ENCODE measurements at places on chromosomes 12 and 14.

- DNase-seq: no peak
Observed at GRCh38 chr12:93836620-93837260, 159.6 kb downstream of the CRADD start.

DNA sequence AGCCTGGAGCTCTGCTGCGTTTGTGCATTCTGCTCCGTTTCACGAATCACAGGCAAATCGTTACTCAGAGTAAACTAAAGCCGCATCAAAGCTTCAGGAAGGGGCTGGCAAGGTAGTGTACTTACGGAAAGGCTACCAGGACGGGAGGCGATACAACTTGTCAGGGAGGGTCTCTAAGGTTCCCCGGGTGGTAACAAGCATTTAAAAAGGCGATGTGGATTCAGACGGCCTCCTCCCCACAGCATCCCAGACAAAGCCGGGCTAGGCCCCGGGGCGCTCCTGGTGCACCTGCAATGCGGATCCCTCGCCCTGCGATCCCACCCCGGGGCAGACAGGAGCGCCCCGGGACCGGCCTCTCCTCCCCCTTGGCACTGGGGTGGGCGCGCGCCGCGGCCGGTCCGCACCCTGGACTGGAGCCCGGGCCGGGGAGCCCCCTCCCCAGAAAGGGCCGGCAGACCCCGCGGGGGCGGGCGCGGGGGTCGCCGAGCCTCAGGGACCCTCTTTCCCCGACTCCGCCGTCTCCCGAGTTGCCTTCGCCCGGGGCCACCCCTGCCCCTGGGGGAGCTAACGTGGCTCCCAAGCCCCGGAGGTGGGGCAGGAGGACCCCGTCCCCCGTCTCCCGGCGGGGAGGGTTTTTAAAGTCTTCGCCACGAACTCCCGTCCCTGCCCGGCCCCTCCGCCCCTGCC lies 718 bp downstream of the CCDC92 start:
- no peak for DNase-seq

DNA sequence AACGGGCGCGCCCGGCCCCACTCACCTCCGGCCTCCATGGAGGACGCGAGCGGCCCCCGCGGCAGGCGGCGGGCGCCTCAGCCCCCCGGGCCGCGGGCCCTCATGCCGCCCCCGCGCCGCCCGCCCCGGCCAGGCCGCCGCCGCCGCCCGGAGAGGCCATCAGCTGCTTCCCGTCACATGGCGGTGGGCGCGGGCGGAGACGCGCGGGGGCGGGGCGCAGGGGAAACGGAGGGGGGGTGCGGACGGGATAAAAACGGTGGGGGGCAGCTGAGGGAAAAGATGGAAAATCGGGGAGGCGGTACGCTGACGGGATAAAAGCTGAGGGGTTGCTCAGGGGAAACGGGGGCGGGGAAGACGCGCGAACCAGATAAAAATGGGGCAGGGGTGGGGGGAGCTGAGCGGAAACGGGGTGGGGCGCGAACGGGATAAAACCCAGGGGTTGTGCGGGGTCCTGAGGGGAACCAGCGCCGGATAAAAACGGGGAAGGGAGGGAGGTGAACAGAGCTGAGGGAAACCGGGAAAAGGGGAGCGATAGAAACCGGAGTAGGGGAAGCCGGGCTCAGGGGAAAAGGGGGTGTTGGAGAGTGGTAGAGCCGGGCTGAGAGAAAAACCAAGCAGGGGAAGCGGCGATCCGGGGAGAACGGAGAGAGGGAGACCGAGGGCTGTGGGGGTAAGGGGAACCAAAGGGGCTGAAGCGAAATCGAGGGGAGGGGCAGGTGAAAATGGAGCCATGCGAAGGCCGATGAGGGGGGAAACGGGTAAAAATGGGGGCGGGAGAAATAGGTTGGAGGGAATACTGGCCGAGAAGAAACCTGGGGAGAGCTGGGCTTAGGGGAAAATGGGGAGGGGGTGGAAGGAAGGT lies at the start of gene WSB2:
WSB2 (minus strand) TSS at position 169 of the 862 bp plus-strand sequence; CDS start at position 38, 131 bp downstream.
- DNase-seq: peak; percentile 50

- DNase-seq: peak; percentile 36
Observed at GRCh38 chr12:3129301-3130056, 52.3 kb downstream of the TSPAN9 start.

DNA sequence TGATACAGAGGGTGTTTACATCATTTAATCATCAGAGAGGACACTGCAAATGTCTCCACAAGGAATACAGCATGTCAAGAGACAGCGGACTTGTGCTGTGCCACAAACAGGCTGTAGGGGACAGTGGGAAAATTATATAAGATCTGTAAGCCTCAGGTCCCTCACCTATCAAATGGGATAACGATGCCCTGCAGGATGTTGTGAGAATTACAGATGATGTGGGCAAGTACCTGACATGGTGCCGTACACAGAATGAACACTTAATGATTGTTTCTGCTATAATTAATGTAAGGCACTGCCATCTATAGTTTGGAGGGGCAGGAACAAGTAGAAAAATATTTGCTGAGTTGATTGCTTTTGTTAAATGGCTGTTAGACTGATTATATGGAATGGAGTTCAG lies 81.9 kb upstream of the GTF2A1 start:
- DNase-seq: no peak

- DNase-seq: peak; percentile 71
Observed at GRCh38 chr14:92607702-92608429, 94.3 kb downstream of the RIN3 start.

DNA sequence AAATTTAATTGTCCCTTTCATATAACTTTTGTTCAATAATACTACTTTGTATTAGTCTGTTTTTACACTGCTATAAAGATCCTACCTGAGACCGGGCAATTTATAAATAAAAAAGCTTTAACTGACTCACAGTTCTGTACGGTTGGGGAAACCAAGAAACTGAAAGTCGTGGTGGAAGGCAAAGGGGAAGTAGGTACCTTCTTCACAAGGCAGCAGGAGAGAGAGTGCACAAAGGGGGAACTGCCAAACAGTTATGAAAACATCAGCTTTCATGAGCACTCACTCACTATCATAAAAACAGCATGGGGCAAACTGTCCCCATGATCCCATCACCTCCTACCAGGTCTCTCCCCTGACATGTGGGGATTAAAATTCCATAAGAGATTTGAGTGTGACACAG lies 1069.0 kb downstream of the FSCB start:
- no peak for DNase-seq

DNA sequence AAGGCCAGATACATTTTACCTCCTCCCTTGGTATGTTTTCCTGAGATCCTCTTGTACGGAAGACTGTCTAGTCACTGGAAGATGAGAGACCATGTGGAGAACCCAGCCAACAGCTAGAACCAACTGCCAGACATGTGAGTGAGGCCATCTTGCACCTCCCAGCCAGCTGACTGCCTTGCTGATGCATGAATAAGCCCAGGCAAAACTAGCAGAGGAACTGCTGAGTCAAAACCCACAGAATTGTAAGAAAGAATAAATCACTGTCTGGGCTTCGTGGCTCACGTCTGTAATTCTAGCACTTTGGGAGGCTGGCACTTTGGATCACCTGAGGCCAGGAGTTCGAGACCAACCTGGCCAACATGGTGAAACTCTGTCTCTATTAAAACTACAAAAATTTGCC lies 160.0 kb downstream of the TPH2 start:
- peak; percentile 47 for DNase-seq

GRCh38 chr12:124790650-124791400 lies 72.8 kb downstream of the SCARB1 start:
- DNase-seq: no peak

DNA sequence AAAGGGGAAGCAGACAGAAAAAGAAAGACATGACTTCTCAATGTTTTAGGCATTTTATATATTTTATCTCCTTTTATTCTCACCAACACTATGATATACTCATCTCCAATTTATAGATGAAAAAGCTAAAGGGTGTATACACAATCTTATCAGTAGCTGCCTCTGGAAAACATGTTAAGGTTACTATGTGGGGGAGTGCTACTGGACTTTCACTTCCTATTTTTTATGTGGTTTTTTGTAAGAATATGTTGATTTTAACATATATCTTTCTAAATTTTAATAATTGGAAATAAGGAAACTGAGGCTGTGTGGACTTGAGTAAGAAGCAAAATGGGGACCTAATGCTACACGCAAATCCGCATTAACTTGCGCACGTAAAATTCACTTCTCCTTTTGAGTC lies 99.6 kb upstream of the PDE3A start:
- no peak for DNase-seq

DNA sequence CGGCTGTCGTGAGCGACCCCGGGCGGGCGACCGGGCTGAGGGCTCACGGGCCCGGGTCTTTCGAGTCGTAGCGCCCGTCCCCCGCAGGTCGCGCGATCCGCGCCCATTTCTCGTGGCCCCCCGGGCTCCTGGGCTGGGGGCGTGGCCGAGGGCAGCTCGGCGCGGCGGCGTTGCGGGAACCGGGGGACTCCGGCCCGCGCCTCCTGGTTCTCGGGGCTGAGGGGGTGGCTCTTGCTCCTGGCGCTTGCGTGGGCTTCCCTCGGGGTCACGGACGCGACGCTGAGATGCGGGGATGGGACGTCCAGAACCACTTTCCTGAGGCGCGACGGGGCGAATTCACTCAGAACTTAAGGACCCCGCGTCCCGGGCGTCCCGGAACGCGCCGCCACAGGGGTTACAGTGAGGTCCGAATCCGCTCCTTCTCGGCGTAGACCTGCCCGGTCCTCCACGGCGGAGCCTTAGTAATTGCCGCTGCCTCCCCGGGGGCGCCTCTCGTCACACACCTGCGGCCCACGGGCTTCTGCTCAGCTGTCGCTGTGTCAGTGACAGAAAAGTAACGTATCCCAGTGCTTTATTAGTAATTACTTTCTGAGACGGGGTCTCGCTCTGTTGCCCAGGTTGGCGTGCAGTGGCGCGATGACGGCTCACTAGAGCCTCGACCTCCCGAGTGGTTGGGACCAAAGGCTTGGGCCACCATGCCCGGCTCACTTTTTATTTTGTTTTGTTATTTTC lies 606 bp downstream of the EP400 start:
- no peak for DNase-seq

DNA sequence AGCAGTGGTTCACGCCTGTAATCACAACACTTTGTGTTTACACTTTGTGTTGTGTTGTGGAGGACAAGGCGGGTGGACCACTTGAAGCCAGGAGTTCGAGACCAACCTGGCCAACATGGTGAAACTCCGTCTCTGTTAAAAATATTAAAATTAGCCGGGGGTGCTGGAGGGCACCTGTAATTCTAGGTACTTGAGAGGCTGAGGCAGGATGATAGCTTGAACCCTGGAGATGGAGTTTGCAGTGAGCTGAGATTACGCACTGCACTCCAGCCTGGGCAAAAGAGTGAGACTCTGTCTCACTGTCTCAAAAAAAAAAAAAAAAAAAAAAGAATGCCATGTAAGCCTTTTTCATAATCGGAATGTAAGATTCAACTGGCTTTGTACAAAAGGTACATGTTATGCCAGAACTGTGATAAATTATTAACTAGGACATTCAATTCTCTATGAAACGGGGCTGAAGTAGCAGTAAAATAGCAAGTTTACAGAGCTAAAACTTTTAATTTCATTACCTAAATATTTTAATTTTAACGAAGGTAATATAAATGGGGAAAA lies 13.9 kb upstream of the PITPNM2 start:
- DNase-seq: no peak

DNA sequence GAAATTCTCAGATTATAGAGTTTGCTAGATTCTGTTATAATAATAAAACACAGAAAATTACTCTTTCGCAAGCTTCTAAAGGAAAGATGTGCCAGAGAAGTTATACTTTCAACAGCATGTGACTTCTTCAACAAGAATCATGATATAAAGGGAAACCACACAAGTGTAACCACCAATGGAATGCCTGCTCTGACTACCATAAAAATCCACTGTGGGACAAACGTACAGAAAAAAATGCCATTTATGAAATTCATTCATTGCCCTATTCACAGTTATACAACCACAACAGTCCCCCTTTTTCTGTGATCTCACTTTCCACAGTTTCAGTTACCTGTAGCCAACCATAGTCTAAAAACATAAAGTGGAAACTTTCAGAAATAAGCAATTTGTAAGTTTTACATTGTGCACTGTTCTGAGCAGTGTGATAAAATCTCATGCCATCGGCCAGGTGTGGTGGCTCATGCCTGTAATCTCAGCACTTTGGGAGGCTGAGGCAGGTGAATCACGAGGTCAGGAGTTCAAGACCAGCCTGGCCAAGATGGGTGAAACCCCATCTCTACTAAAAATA lies 3.2 kb downstream of the CATSPERB start:
- DNase-seq: no peak

- DNase-seq: no peak
Observed at GRCh38 chr12:113097716-113098440, 37.7 kb downstream of the RASAL1 start.

All from NCI-H226 (cell line).